Activated CD4-positive, alpha-beta T cell treated with anti-CD3 and anti-CD28 coated beads for 36 hours (primary cell): ENCODE measurements at places on chromosomes 2 and 18.

GRCh38 chr2:206305523-206306245 lies 31.2 kb downstream of the ZDBF2 start:
- DNase-seq: no peak
- H3K27ac ChIP-seq: no peak overlapping the region
- no peak overlapping the region for H3K4me3 ChIP-seq
- no peaks in the 10 kb centered on the region for H3K4me1 ChIP-seq

DNA sequence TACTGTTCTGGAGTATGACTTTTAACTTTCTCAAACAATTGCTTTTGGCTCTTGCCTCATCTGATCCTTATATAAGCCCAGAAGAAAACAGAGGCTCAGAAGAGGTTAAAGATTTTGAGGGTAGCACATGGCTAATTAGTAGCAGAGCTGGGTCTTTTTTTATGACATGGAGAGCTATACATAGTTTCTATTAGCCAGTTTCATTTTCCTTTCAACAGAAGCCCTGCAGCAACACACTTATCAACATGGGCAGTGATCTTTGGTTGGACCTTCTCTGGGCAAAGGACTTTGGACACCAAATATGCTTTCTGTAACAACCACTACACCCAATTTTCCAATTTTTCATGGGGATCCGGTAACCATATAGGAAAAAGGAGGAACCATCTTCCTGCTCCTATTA lies 64.9 kb downstream of the NCKAP5 start:
- DNase-seq: no peak
- H3K36me3 ChIP-seq: no peaks in the 10 kb centered on the region
- no peaks in the 10 kb centered on the region for H3K4me1 ChIP-seq
- H3K27me3 ChIP-seq: peaks cover 2% of the 10 kb centered on the region
- H3K4me3 ChIP-seq: no peak overlapping the region
- no peak overlapping the region for H3K27ac ChIP-seq

DNA sequence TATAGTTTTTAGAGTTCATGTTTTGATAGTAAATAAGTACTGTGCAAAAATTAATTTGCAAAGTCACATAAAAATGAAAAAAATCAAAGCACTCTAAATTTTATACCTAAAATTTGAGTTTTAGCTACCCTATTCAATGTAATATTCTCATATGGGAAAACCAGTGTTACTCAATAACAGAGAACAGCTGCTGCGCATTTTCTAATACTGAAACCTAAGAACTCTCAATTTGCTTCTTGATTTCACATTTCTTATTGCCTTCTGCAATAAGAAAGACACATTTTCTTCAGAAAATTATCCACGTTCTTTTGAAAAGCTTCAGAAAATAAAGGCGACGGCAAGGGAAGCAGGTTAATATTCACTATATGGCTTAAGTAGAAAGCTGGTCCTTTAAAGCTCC lies 199.1 kb upstream of the CCDC150 start:
- no peaks in the 10 kb centered on the region for H3K36me3 ChIP-seq
- H3K4me1 ChIP-seq: no peaks in the 10 kb centered on the region
- no peak overlapping the region for H3K4me3 ChIP-seq
- no peak overlapping the region for H3K27ac ChIP-seq
- DNase-seq: no peak
- H3K27me3 ChIP-seq: peaks cover 2% of the 10 kb centered on the region

GRCh38 chr2:175293776-175294175 lies 112.3 kb upstream of the ATP5MC3 start:
- no peak overlapping the region for H3K27ac ChIP-seq
- no peak overlapping the region for H3K4me3 ChIP-seq
- peaks cover 43% of the 10 kb centered on the region for H3K27me3 ChIP-seq
- no peaks in the 10 kb centered on the region for H3K36me3 ChIP-seq

DNA sequence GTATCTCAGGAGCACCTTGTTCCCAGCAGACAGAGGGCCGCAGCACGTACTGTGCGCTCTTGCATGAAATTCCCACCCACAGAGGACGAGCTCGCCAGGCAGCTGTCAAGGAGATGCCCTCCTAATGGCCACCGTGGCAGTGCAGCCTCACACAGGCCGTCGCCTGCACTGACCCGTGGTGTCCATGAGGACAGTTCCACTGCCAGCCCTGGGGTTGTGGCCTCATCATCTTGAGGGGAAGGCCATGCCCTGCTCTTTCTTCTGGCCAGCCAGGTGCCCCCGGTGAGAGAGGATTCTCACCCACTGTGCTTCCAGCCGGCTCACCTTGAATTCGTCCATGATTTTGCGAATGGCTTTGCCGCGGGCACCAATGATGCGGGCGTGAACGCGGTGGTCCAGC lies 42.0 kb downstream of the ANO7 start:
- H3K27me3 ChIP-seq: no peaks in the 10 kb centered on the region
- H3K27ac ChIP-seq: no peak overlapping the region
- peaks cover 66% of the 10 kb centered on the region for H3K36me3 ChIP-seq
- H3K4me1 ChIP-seq: no peaks in the 10 kb centered on the region
- DNase-seq: no peak
